AG08395 (cell line): ENCODE measurements at places on chromosomes 11 and 22.

DNA sequence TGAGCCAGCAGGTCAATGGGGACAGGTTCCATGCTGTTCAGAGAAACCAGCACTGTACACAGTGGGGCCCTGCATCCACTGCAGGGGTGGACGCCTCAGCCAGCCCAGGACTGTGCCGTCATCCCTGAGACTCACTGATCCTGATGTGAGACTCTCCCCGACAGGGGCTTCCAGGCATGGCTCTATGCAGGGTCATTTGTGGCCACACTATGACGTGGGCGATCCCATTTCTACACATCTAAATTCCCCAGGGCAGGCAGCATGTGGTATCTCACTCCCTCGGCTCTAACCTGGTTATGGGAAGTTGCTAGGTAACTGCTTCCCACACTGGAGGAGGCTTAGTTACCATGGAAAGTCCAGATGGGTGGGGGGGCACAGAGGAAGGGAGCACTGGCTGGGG, 14.2 kb upstream of the FAM83F start:
- no peak for DNase-seq

GRCh38 chr22:17970201-17970708, 54.1 kb downstream of the MICAL3 start:
- DNase-seq = no peak

- no peak for DNase-seq
These were observed 8.7 kb upstream of the PAX6 start for GRCh38 chr11:31819621-31820437.

DNA sequence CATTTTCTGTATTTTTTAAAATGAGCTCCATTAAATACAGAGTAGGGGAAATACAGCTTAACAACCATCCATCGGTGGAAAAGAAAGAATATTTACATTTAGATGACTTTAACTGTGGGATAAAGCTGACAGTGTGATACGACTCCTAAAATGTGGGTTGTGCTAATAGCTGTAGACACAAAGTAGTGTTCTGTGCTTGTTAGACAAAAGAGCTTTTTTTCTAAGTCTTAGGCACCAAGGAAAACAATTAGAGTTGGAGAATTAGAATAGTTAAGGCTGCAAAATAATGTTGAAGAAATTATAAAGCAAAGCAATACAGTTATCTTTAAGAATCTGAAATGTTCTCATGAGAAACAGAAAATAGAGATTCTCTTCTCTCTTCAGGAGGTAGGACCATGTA, 307.7 kb upstream of the KIRREL3 start:
- DNase-seq = no peak

DNA sequence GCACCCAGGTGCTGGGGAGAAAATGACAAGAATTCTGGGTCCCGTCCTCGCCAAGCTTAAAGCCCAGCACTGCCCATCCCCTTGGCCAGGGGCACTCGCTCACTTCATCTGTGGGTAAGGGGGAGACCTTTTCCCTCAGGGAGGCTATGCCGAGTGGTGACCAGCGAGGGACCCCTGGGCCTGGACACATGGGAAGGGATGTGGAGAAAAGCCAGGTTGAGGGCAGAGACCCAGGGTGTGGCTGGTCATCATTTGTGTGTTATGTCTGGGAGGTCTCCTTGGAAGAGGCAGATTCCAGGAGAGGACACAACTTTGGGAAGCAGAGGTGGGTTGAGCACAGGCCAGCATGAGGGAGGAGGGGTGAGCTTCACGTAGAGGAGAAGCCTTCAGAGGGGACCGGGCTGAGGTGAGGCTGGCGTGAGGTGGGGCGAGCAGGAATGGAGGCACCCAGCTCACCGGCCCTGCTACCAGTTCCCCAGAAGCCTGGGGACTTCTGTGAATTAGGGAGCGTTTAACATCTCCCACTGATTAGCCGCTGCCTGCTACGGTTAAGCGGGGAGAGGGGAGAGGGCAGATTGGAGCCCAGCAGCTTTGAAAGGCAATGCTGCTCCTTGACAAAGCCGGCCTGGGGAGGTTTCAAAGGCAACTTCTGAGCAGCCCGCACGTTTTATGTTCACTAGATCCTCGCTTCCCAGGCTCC, 25.8 kb upstream of the NECTIN1 start:
- no peak for DNase-seq

DNA sequence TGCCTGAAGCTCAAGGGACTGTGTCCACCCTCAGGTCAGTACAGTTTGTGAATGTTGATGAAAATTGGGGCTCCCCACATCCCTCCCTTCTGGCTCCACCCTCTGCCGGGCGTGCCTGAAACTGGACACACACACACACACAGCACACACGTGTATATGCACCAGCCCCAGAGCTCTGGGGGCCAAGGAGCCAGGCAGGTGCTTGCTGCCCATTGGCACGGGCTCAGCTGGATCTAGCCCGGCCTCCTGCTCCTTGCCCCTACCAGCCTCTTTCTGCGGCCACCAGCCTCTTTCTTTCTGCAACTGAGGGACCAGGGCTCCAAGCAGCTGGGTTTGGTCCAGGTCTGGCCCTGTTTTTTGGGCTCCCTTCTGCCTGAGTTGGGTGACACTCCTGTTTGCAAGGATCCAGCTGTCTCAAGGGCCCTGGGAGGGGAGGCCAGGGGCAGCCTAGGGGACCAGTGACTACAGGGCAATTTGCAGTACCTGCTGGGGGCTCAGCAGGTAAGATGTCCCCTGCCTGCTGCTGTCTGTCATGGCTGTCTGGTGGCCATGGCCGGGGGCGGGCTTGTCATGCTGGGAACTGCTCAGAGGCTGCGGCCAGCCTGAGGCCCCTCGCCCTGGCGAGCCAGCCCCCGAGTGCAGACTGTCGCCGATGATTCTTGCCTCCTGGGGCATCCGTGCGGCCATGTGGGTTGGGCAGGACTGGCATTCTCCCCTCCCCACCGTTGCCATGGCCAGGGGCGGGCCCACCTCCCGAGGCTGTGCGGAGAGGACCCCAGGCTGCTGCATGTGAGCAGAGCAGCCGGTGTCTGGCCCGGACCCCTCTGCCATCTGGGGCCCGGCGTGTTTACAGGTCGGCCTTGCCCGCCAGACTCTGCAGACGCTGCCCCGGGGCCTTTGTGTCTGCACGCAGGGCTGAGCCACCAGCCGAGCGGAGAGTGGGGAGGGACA, 51.5 kb upstream of the PPARA start:
- no peak for DNase-seq

DNA sequence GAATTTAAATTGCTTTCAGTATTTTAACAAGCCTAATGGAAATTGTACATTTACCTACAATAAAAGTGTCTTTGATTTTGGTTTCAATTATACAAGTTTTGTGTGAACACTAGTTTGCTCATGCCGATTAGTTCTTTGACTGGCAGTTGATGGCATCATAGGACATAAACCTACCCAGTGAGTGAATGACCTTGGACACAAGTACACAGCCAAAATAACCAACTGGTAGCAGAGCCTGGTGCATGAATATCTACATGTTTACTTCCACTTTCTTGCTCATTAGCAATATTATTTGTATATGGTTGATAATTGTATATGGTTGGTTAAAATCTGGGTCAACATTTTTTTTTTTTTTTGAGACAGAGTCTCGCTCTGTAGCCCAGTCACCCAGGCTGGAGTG, 37.8 kb downstream of the STIM1 start:
- DNase-seq = no peak

- peak; percentile 90 for DNase-seq
These were observed 252.0 kb downstream of the CTTN start for GRCh38 chr11:70650075-70650909.

DNA sequence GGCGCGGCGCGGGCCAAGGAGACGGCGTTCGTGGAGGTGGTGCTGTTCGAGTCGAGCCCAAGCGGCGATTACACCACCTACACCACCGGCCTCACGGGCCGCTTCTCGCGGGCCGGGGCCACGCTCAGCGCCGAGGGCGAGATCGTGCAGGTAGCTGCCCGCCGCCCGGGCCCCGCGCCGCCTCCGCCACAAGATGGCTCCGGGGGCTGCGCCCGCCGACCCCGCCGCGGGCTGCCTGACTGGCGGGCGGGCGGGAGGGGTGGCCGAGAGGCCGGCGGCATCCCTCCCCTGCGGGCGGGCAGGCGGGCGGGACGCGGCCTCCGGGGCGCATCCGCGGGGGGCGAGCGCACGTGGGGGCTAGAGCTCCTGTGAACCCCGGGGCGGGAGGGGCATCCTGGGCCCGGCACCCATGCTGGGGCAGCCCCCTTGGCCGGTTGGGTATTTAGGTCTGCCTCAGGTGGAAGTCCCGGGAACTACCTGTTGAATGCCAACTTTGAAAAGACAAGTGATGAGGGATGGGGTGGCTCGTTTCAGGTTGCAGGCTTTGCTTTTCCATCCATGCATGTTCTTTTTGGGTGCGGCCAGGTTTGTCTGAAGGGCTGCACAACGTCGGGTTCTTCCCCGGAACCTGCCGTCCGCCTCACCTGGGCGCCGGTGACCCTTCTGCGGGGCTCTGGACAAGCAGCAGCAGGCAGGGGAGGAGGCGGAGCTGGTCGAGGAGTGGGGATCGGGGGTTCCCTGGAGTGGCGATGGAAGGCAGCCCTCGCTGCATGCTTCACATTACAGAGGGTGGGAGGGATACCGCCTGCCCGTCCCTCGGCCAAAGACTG, 760 bp downstream of the ZNRF3 start:
- peak; percentile 29 for DNase-seq

GRCh38 chr11:46373787-46374740, 7.4 kb upstream of the MDK start:
- no peak for DNase-seq

- peak; percentile 77 for DNase-seq
These were observed 648 bp downstream of the FOSL1 start for GRCh38 chr11:65899356-65900124.

GRCh38 chr11:73323464-73323863, 15.4 kb downstream of the ARHGEF17 start:
- DNase-seq = peak; percentile 85

GRCh38 chr22:32058656-32059260, 15.7 kb downstream of the SLC5A1 start:
- DNase-seq = peak; percentile 26

GRCh38 chr11:67262731-67263675, 3.3 kb upstream of the GRK2 start:
- peak; percentile 92 for DNase-seq
